GM13976 (cell line): ENCODE measurements at places on chromosomes 11 and 22.

- no peak for DNase-seq
These were observed 9.4 kb downstream of the CNGA4 start for GRCh38 chr11:6248248-6248647.

GRCh38 chr11:45638051-45638450 is 27.4 kb downstream of the CHST1 start:
- no peak for DNase-seq

- DNase-seq, result no peak
These were observed 71.0 kb upstream of the TP53I11 start for GRCh38 chr11:45021692-45022141.

- peak; percentile 63 for DNase-seq
These were observed 81.9 kb upstream of the CRTAM start for GRCh38 chr11:122756417-122756816.

DNA sequence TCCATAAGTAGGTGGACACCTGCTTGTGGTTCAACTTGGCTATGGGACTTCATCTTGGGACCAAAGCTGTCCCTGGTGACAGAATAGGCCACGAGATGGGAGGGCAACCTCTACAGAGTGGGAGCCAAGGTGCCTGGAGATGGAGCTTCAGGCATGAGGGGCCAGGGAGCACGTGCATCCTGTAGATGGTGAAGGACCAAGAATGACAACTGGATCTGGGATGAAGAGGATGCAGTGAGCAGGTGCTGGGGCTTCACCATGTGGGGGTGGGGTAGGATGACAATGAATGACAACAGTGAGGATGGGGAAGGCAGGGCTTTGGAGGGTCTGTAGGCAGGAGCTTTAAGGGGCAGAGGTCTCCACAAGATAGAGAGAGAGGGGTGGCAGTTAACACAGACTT is 372.0 kb upstream of the B3GAT1 start:
- DNase-seq, result no peak
